ENCODE measurements at places on chromosomes 5 and 9.

DNA sequence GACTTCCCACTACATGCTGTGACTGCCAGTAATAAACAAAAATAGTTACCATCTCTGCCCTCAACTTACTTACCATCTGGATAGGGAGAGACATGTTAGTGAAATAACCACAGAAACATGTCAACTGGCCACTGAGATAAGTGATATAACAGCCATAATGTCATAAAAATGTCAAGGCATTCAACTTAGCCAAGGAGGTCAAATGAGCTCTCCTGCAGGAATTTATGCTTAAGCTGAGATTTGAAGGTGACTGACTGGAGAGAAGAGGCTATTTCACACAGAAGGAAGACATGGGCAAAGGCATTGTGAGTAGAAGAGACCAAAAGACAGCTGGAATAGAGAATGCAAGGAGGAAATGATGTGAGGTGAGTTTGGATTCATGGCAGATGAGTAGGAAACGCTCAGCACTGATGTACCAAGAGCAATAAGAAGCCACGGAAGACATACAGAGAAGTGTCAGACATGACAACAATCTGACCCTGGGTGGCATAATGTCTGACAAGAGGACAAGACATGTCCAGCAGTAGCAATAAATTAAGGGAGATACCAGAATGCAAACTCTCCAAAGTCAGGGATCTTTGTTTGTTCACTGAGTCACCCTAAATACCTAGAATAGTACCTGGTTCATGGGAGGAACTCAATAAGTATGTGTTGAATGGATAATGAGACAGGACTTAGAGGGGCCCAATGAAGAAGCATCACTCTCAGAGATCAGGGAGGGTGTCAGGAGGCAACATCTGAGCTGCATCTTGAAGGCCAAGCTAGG, 318.8 kb downstream of the ACTL7B start:
- DNase-seq = no peak

DNA sequence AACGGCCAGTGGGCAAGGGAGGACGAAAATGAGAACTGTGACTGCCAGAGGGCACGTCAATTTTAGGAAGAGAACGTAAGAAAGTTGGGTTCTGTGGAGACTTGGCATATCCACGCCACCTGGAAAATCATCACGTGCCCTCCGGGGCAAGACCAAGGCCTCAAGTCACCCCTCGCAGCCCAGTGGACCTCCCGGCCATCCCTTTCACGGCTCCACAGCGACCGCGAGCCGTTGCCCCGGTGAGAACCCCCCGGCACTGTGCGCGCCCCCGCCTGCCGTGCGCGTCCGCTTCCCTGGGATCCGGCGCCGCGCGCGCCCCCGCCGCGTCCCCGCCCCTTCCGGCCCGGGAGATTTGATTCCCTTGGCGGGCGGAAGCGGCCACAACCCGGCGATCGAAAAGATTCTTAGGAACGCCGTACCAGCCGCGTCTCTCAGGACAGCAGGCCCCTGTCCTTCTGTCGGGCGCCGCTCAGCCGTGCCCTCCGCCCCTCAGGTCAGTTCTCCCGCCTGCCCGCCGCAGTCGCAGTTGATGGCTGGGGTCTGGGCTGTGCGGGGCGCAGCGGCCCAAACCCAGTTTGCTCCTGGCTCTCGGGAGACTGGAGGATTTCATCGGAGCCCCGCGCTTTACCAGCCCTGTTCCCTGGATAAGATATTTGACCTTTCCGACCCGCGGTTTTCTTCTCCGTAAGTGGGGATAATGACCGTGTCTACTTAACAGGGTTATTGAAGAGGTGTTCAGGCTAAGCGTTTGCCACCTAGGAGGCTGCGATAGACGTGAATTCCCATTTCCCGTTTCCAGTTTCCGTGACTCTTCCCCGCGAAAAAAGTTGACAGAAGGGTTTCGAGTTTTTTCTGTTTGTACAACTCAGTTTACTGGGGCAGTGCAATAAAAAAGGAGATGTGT, at the start of gene MELK:
Gene MELK, plus strand, starts transcription at position 381 of the 904 bp plus-strand sequence. CDS start 8,787 bp downstream, outside the sequence.
- peak; percentile 54 for DNase-seq

DNA sequence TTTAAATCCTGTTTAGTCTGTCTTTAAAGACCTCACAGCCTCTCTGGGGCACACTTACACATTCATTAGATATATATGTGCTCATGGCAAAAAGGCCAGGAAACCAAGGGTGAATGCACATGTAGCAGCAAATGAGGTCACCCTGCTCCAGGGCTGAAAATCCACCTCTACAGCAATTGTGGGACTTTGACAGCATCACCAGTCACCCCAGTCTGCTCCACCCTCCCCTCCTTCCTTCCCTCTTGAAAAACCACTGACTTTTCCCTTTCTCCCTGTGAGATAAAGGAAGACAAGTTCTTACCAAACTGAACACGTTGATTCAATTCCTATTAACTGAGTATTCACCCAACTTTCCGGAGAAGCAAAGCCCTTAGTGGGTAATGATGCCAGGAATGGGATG, 15.2 kb upstream of the SH3RF2 start:
- no peak for DNase-seq

DNA sequence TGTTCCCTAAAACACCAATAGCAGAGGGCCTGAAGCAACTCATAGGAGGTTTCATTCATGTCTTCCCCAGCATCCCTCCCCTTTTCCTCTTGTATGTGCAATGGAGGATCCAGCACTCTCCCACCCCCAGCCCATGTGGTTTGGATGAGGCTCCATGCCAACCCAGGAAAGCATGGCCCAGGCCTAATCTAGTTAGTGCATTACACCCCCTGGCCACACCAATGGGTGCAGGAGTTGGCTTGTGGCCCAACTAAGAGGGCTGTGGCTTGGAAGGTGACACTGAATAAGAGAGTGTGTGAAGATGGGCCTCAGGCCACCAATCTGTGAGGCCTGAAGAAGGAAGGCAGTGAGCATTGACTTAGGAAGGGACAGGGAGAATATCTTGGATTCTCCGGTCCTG, 70.8 kb upstream of the SMIM23 start:
- DNase-seq = no peak

DNA sequence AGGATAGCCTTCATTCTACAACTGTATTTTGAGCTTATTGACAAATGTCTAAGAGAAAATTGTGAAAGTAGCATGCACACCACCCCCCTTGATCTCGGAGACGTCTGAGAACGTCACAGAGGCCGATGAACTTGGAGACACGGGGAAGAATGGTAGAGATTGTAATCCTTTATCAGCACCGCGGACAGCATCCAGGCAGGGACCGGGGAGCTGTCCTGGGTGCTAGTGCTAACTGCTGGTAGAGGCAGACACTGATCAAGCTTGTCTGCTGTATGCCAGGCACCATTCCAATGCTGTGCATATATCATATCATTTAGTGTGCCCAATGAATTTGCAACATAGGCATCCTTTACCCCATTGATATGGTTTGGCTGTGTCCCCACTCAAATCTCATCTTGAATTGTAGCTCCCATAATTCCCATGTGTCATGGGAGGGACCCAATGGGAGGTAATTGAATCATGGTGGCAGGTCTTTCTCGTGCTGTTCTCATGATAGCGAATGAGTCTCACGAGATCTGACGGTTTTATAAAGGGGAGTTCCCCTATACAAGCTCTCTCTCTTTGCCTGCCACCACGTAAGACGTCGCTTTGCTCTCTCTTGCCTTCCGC, 98.8 kb downstream of the LHX2 start:
- peak; percentile 30 for DNase-seq

- no peak for DNase-seq
Observed at GRCh38 chr9:1513105-1513504, 462.9 kb downstream of the DMRT2 start.

- no peak for DNase-seq
Observed at GRCh38 chr9:134128727-134129679, 6.9 kb upstream of the WDR5 start.

GRCh38 chr5:57249265-57249874, 75.5 kb downstream of the GPBP1 start:
- DNase-seq = no peak

GRCh38 chr9:4263591-4263990, 36.3 kb downstream of the GLIS3 start:
- no peak for DNase-seq

All from omental fat pad (tissue), 4 donors.